ENCODE measurements at places on chromosomes 1 and 21.

GRCh38 chr1:48916130-48917069 lies 139.7 kb upstream of the BEND5 start:
- peak; percentile 62 for DNase-seq

DNA sequence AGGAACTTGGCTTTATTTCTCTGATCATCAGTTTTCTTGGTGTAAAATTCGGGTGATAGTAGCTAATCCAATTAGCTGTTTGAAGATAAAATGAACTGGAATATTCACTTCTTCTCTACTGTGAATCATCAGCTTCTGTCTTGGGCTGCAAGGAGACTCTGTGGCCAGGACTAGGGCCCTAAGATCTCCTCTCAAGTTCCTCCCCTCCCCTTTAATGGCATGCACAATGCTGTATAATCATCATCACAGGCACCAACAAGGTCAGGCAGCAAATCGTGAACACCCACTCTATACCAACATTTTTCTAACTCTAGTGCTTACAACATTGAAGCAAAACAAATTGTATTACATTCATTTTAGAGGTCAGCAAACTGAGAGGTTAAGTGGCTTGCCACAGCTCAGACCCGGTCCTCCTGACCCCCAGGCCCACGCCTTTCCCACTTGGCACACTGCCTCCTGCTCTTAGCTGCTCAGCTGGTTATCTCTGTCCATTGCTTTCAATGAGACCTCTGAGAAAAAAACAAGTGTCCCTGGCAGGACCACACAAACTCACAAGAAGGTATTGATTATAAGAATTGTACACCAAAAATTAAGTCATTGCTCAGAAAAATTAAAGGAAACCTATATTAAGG lies 31.8 kb downstream of the LRRC52 start:
- DNase-seq: no peak

- DNase-seq: no peak
Observed at GRCh38 chr1:43651188-43651587, 1.2 kb downstream of the KDM4A start.

GRCh38 chr21:34243562-34243961 lies 120.2 kb upstream of the KCNE2 start:
- no peak for DNase-seq

- no peak for DNase-seq
Observed at GRCh38 chr1:119364640-119365039, 3.9 kb upstream of the HAO2 start.

- no peak for DNase-seq
Observed at GRCh38 chr1:34371829-34372532, 195.3 kb downstream of the C1orf94 start.

DNA sequence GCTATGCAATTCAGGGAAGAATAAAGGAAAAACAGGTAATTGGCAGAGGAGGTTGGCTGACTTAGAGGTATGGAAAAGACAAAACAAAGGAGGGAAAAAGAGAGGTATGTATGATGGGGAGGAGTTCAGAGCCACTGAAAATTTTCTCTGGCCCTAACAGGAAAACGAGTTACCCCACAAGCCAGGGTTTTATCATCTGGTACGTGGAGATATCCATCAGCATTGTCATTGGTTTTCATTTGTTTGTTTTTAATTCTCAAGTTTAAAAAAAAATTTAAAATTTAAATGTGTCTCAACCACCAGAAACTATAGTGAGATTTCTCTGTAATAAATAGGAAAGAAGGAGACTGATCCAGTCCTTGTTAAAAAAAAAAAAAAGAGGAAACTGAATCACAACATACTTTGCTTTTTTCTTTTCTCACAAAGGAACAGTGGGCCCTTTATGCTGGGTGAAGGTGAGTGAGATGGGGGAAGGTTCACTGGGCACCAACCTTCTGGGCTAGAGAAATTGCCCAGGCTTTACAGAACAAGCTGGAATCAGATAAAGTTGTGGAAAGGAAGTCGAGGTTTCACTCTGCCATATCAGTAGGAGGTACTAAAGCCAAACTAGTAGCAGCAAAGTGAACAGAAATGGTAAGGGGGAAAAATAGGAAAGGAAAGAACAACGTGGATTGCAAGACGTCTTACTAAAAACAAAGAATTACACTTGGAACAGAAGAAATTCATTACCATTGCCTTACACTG lies 2.7 kb downstream of the IFNAR2 start:
- no peak for DNase-seq

DNA sequence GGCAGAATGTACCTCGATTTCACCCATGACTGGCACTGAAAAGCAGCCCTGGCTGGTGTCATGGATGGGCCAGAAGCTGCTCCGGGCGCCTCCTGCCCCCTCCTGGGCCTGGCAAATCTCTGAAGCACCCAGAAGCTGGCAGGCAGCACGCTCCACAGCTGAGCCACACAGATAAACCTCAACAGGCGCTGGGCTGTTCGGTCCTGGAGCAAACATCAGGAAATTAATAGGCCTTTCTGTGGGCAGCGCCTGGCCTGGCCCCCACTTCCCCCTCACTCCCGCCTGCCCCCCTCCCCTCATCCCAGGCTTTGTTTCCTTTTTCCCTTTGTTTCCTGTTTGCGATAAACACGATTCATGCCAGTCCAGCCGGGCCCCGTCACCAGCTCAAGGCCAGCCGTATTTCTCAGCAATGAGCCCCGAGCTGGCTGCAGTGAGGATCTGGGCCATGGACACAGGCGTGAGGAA lies 20.1 kb upstream of the DISP3 start:
- DNase-seq: peak; percentile 38

DNA sequence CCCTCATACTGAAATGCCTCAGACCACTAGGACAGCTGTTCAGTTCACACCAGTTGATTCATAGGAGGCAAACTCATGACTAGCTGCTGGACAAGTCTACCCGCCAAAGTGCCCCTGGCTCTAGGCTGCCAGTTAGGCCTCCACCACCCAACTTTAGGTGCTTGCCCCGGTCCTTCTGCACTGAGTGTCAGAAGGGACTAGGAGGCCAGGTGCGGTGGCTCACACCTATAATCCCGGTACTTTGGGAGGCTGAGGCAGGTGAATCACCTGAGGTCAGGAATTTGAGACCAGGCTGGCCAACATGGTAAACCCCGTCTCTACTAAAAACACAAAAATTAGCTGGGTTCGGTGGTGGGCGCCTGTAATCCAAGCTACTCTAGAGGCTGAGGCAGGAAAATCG lies 18.9 kb downstream of the LY9 start:
- no peak for DNase-seq

DNA sequence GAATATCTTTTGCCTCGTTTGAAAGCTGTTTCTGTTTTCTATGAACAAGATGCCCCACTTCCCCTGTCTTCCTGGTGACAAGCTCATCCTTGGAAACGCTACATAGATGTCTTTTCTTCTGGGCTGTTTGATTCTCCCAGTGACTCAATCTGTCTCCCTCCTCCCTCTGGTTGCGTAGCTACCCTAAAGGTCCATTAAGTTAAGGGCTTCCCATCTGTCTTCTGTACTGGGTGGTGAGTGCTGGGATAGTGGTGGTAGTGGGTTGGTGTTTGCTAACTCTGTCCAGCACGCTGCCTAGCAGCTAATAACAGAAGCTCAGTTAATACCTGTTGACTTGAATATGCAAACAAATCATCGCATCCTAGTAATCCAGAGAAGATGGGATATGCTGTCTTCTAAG lies 50.2 kb upstream of the GCLM start:
- DNase-seq: no peak

- DNase-seq: no peak
Observed at GRCh38 chr21:44927587-44928461, 7.1 kb upstream of the ITGB2 start.

GRCh38 chr1:172469717-172470116 lies 25.8 kb upstream of the PIGC start:
- DNase-seq: no peak

DNA sequence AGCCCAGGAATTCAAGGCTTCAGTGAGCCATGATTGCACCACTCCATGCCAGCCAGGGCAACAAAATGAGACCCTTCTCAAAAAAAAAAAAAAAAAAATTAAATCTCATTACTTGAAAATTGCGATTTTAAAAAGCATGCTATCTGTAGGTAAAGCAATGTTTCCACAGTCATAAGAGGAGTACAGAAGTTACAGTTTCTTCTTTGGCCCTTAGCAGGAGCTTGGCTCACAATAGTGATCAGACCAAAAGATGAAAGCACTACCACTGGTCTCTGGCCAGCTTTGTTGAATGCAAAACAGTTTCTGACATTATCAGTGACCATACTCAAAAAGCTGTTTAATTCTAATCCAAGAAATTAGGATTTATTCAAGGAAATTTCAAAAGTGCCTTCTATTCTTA lies 31.2 kb downstream of the VAV3 start:
- no peak for DNase-seq

- DNase-seq: no peak
Observed at GRCh38 chr1:33358114-33358794, 37.4 kb upstream of the A3GALT2 start.

DNA sequence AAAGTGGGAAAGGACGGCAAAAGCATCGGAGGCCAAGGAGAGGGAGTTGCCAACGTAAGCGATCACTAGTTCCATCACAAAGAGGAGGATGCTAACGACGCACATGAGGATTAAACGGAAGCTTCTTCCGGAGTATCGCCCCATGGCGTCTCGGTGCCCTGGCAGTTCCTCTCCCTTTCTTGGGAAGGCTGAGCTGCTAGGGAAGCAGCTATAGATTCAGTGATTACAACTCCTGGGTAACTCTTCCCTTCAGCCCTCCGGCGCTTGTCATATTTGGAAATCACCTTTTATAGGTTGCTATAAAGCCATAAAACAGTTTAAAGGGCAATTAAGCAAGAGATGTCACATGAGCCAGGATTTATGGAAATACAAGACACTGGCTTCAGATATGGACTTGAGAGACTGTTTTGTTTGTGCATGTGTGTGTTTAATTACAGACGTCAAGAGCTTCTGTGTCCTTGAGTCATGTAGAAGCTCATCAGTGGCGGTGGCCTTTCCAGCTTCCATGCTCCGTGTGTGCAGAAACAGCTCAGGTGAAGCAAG lies 30.6 kb upstream of the SLC30A10 start:
- no peak for DNase-seq

DNA sequence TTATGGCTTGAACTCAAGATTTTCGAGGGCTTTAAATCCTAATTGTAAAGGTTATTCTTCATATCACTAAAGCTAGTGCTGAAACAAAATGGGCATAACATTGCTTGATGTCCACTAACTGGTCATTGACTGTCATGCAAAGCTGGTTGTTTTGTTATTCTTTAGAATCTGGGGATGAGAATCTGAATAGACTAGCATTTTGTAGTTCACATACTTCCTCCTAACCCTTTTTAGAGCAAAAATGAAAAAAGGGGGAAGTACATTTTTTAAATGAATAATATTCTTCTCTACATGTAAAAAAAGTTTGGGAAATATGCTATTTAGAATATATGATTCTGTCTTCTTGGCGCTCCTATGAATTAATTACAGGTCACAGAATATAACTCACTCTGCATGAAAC lies 72.2 kb upstream of the HMCN1 start:
- no peak for DNase-seq

GRCh38 chr1:170168265-170168664 lies 22.5 kb downstream of the NTMT2 start:
- peak; percentile 28 for DNase-seq

GRCh38 chr21:44295646-44296045 lies 4.2 kb upstream of the PFKL start:
- no peak for DNase-seq

DNA sequence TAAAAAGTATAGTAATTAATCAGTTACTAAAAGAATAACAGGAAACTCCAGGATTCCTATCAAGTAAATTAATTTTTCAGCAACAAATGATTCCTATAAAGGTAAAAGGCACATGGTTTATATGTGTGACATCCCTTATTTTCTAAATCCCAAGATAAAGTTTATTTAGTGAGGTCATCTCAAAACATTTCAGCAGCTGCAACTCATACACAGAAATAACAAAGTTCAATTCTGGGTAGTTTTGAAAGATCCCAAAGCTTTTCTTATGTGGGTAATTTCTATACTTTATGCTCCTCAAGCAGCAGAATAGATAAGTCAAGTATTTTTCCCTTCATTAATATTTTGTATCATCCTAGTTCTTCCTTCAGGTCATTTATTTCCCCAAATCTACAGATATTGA lies 117.7 kb downstream of the EIF4G3 start:
- no peak for DNase-seq

GRCh38 chr1:186014370-186015037 lies 280.3 kb downstream of the HMCN1 start:
- DNase-seq: no peak

GRCh38 chr1:110554871-110555801 lies 36.2 kb upstream of the KCNA10 start:
- no peak for DNase-seq

DNA sequence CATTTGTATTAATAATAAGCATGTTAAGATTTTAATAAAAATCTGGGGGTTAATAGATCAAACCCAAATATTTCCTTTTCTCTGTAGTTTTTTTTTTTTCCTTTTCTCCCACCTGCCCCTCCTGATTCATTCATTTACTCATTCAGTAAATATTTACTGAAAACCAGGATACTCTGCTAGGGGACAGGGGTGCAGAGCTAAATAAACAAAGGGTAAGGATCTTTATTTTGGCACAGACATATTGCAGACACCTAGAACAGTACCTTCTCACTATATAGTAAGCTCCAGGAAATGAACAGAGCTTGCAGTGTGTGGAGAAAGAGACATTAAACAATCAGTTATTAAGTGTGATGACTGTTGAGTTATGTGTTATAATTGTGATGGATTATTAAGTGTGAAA lies 60.9 kb downstream of the AK5 start:
- peak; percentile 50 for DNase-seq

- DNase-seq: peak; percentile 94
Observed at GRCh38 chr21:37563641-37564340, 197.2 kb downstream of the DYRK1A start.

Measured in NCI-H2081 (cell line).